ENCODE measurements at places on chromosomes 13 and 19.

DNA sequence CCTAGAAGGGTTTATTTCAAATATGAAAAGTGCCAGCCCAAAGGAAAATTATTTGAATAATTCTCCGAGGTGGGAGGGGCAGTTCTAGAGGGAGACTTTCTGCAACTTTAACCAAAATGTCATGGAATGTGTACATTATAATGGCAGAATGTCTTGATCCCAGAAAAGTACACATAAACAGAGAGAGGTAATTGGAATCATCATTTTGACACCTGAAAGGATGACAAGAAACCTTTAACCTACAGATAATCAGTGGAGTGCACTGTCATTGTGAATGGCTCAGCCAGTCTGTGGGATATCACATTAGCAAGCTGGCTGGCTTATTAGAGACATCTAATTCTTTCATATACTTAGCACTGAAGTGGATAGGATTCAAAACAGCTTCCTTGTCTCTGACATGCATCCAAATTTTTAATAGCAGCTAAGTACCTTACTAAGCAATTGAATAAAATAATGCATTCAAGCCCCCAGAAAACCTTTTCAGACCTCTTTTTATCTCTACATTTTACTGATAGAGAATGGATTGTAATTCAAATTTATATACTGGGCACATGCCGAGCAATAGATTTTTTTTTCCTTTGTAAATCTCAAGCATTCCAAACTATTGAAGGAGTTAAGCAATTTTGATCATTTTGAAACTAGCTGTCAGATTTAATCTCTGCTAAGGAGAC is 468.6 kb downstream of the COG6 start:
- no peak for DNase-seq

GRCh38 chr19:13206587-13206986 is 56.4 kb downstream of the IER2 start:
- DNase-seq, result no peak

DNA sequence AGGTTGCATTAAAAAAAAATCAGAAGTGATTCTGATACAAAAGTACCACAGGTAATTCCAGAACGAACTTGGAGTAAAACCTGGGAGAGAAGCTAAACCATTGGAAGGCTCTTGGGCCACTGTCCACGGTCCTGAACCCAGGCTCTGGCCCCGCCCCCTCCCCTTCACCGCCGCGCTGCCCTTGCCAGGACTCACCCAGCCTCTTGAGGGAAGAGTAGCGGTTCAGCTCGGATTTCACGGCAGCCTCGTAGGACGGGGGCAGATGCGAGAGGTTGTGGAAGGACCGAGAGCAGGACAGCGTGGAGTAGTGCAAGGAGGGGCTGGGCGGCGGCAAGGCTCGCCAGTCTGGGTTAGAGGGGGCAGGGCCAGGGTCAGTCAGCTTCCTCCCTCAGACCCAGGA is 5.7 kb downstream of the SHISA7 start:
- DNase-seq, result peak; percentile 15

DNA sequence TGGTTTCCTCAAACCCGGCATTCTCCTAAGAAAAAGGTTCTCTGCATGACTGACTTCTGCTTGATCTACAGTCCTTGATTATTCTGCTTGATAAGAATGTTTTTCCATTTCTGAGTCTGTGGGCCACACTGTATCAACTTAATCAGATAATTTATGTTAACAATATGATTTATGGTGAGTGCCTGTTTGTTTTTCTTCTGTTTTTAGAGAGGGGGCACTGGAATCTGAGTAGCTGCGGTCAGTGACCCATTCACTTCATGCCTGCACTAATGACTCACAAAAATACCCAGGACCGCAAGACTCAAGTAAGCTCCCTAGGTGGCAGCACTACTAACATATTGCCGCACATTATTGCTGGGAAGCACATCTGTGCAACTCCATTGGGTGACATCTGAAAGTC is 542.3 kb upstream of the ATXN8OS start:
- no peak for DNase-seq

- DNase-seq, result no peak
Measured at GRCh38 chr19:41325640-41325946, 15.6 kb downstream of the CCDC97 start.

- DNase-seq, result no peak
Measured at GRCh38 chr13:82687884-82688283, 1194.4 kb downstream of the SLITRK1 start.

- peak; percentile 37 for DNase-seq
Measured at GRCh38 chr19:18629166-18630088, 7.4 kb upstream of the KLHL26 start.

- DNase-seq, result no peak
Measured at GRCh38 chr13:22227895-22228294, 557.0 kb downstream of the FGF9 start.
